ENCODE measurements at places on chromosomes 12 and 14. TPM values are rescaled to one million over a fixed set of nuclear protein-coding genes. Genes with fewer than 3 reads are reported as not detected.
A peak's percentile ranks its signal among the peaks of the same experiment; 100 is the strongest.

POTEM gene
- total RNA-seq: not detected

IGF1 gene
- total RNA-seq: under 0.01 TPM

- no peak for DNase-seq
Observed at GRCh38 chr12:94590428-94590827, 59.9 kb downstream of the TMCC3 start.

DNA sequence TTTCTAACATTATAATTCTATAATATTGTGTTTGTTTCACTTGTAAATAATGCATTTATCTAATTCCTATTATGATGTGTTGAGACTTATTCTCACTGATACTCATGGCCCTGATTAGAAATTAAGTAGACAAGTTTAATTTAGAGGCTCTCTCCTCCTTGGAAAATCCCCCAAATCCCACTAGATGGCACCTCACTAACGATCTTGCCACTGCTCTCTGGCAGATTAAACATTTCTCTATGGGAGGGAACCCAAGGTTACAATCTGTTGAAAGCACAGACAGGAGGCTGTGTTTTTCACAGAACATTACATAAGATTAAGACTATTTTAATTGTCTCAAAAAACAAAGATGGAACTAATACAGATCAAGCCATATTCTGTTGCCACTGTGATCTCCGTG lies 318.7 kb downstream of the LRFN5 start:
- DNase-seq: no peak

DNA sequence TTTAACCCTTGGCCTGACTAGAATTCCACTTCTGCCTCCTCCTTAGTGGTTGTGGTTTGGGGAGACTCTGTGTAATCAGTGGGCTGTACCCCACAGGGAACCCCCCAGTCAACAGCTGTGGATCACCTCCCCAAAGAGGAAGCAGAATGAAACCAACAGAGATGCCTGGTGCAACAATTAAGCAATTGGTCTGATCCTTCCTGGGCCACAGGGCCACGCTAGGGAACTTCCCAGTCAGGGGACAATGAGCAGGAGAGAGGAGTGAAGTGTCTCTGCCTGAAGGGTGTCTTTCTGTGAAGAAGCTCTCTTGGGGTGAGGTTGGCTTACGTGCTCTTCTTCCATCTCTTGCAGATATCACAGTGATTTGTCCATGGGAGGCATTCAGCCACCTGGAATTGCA lies 8.2 kb downstream of the PDE6H start:
- no peak for DNase-seq

GRCh38 chr12:4287325-4288211 lies 14.0 kb downstream of the CCND2 start:
- DNase-seq: no peak

GRCh38 chr14:70359076-70359424 lies 433 bp downstream of the COX16 start:
- peak; percentile 1 for DNase-seq

- DNase-seq: no peak
Observed at GRCh38 chr12:57553343-57554202, 3.7 kb downstream of the KIF5A start.
